Esophagus mucosa (tissue), 1 donor: ENCODE measurements at places on chromosomes 2 and 18. TPM values are rescaled to one million over a fixed set of nuclear protein-coding genes. Genes with fewer than 3 reads are reported as not detected.

DNA sequence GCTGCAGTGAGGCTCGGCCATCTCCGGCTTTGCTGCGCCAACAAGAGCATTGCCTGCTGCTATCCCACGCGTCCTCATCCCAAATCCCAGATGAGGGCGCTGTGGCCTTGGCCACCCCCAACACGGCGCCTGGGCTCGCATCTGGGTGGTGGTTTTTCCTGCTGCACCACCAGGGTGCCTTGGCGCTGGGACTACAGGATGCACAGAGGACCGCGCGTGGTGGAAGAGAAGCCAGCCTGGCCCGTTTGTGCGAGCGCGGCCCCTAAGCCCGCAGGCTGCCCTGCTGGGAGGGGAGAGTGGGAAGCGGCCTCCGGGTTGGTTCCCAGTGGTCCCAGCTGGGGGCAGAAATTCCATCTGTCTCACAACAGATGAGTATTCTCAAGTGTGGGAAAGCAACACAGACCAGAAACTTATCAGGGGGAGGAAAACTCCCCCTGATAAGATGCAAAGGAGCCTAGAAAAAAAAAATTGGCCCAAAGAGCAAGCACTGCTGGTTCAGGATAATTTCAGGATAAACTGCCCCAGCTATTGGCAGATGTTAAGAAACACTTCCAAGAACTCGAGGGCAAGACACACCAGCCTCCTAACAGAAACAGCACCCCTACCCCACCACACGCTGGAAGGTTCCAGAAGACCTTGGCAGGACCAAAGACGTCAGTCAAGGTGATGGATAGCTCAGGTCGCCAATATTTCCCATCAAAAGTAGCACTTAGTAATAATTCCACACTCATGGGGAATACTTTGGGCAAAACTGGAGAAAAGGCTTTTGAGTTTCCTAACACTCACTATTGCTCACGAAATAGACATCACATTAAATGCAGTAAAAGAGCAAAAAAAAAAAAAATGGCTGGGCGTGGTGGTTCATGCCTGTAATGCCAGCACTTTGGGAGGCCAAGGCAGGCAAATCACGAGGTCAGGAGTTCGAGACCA lies 152.1 kb downstream of the PXDN start:
- ATAC-seq = peak; percentile 83

DNA sequence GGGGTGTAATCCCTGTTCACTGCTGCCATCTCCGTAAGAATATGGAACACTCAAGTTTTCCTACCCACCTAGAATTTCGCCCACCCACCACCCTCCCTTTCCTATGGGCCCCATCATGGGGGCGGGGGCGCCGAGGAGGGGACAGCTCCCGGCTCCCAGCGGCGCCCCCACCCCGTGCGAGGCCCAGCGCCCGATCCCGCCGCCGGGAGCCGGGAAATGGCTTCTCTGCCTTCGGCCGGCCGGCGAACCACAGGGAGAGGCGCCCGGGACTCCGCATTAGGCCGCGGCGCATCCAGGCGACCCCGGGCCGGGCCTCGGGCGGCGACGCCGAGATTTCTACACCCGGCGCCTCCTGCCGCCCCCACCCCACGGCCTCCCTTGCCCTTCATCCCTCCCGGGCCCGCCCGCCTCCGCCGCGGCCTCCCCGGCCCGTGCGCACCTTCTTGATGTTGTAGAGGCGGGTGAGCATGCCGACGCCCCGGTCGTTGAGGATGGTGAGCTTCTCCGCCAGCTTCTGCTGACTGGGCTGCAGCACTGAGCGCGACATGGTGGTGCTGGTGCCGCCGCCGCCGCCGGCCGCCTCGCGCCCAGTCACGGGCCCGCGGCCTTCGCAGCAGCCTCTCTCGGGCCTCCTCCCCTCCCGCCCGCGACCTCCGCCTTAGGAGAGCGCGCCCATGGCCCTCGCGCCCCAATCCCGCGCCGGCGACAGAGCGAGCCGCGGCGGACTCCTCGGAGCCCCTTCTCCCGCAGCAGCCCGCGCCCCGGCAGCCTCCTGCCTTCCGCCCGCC lies 510 bp downstream of the NCKAP1 start:
- peak; percentile 67 for ATAC-seq

DNA sequence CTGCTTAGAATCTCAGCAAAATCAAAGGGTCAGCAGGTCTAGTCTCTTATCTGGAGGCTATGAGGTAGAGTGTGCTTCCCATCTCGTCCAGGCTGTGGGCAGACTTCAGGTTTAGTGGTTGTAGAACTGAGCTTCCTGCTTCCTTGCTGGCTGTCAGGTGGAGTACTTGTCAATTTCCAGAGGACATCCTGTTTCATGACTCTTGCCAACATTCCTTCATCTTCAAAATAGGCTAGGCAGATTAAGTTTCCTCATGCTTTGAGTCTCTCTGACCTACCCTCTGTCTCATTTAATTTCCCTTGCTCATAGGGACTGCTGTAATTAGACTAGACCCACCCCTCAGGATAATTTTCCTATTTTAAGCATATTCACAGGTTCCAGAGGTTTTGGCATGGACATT lies 562.6 kb downstream of the SPAG16 start:
- ATAC-seq = no peak

GRCh38 chr2:37671009-37671815 lies at the start of gene CDC42EP3:
Gene CDC42EP3 (minus strand): TSS chr2:37671642. CDS start chr2:37646587, 25,055 bp downstream.
- peak; percentile 70 for ATAC-seq

- ATAC-seq = no peak
Measured at GRCh38 chr18:13587937-13588336, 138.4 kb downstream of the FAM210A start.

DNA sequence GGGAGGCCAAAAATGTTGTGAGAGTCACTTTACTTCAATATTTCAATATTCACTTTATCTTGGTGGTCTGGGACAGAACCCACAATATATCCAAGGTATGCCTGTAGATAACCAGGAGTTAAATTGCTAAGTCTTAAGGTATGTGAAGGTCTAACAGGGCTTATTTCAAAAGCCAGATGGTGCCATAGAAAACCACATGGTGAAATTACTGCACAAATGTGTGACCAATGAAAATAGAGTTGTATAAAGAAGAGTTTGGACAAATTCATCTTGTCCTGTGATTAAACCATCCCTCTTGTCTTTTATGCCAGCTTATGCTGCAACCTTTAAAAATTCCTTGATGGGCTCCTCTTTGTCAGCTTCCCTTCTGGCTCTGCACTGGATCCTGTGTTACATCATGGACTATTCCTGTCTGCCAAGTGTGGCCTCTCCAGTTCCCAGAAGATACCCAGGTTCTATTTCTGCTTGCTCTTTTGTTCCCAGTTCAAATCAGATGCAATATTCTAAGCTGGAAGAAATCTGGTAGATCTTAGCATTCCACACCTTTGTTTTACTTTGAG lies 46.8 kb downstream of the ANTXR1 start:
- no peak for ATAC-seq

DNA sequence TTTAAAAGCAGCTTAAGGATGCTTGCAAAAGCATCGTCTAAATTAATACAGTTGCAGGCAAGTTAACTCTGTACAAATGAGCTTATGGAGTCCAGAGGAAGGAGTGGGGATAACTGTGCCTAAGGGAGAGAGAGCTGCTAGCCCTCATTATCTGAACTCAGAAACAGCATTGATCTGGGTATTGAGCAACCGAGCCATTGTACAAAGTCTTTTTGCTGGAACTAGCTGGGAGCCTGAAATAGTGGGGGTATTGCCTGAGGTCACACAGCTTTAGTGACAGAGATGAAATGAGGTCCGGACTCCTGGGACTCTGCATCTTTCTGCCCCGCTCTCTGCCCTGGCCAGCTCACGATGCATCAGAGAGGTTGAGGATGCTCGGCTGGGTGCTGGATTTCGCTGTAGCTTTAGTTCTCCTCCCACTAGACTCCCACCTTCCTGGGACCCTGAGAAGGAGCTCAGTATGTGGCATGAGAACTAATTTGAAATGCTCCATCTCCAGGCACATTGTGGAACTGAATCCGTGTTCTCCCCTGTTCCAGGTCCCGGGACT lies 67.5 kb upstream of the ATG16L1 start:
- ATAC-seq = no peak

DNA sequence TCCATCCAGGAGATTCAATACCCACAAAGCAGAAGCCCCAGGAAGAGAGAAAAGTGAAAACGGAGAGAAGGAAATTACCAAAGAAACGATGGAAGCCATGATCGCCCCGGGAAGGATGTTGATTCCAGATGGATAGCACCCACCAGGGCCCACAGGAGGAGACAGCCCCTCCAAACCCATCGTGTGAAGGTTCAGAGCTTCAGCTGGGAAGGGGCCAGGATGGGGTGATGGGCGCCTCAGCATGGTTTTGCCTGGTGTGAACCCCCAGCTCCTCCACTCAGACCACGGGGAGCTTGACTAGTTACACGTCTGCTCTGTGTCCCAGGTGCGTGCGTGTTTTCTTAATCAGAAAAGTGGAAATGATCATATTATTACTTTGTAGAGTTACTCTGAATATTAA lies 264.5 kb downstream of the EIPR1 start:
- ATAC-seq = no peak

DNA sequence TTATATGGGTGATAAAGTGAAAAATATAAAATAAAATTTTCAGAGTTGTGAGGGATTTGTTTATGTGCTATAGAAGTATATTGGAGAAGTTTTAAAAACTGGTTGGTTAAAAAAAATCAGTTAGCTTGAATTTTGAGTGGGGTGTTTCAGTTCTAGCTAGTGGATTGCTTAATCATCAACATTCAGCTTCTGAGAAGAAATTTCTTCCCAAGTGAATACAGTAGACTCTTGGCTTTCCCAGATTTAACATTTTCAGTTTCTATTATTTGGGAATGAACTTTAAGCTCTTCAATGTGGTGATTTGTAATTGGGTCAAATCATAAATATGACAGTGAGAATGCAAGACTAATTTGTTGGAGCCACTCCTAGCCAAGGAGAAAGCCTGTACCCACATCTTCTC lies 120.8 kb downstream of the PLCL1 start:
- no peak for ATAC-seq

- ATAC-seq = peak; percentile 7
Measured at GRCh38 chr2:45919160-45919650, 267.7 kb downstream of the PRKCE start.

GRCh38 chr2:144519934-144520731 lies at the start of gene ZEB2:
Gene ZEB2 (minus strand): TSS chr2:144520119. CDS start chr2:144517350, 2,769 bp downstream.
- peak; percentile 17 for ATAC-seq

DNA sequence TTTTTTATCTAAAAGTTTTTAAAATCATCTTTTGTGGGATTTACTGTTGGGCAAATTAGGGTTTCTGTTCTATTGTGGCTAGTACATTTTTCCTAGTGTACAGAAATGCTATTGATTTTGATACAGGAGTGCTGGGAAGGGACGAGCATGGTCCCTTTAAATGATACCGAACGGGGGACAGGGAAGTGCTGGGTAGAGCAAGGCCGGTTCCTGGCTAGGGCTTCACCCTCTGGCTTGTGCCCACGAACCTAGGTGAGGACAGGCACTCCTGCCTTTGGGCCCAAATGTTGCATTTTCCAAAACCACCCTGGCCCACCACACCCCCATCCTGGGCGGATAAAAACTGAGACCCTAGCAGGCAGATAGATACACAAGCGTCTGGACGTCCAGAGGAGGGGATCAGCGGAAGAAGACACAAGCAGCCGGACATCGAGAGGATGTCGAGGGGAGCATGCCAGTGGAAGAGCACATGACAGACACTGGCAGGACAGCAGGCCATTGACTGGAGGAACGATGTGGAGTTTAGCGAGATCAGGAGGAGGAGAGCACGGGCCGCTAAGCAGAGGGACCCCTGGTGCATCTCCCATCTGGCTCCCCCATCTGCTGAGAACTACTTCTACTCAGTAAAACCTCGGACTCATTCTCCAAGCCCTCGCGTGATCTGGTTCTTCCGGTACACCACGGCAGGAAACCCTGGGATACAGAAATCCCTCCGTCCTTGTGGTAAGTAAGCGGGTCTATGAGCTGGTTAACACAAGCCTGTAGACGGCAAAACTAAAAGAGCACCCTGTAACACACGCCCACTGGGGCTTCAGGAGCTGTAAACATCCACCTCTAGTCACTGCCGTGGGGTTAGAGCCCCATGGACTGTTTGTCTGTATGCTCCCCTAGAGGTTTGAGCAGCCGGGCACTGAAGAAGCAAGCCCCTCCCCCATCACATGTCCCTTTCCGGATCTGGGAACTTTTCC lies 13.5 kb upstream of the CALCRL start:
- ATAC-seq = peak; percentile 20

DNA sequence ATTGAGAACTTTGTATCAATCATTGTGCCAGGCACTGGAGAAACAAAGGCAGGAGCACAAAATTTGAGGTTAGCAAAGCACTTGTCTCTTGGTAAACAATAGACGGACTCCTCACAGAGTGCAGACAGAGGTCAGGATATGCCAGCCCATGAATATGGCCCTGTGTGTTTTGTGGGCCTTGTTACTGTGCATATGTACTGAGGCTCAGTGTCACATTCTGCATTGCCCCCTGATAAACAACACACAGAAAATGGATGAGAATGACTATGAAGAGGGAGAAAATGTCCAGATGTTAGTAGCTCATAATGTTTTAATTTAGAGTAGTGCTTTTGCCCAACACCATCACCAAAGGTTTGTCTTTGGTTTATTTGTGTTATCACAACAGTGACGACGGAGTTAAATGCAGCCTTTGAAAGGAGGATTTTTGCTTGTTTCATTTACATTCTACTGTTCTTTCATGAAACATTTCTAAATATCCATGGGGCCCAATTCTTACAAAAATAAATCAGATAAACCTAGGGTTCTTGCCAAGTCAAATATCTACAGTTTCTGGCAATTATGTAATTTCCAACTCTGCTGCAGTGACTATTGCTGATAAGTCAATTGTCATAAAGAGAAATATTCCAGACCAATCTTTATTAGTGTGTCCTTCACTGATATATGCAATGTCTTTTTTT lies 14.6 kb upstream of the NT5C1B start:
- no peak for ATAC-seq

GRCh38 chr2:239256350-239256743 lies 144.5 kb downstream of the HDAC4 start:
- no peak for ATAC-seq

GRCh38 chr2:144546933-144547332 lies 27.0 kb upstream of the ZEB2 start:
- ATAC-seq = no peak

DNA sequence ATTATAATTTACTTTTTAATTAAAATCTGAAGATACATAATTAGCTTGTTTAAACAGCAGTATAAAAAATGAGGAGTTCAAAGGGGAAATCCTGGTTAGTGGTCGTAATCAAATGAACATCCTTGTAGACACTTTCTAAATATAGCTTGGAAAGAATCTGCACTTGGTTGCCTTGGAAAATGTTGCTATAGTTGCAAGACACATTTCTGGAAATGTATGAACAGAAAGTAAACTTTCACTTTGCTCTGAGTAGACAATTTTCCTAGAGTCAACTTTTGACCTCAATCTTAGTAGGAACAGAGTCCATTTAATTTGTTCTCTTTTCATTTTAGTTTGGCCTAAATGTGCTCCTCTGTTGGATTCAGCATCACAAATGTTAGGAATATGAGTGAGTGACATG lies 38.3 kb downstream of the GCA start:
- ATAC-seq = no peak

DNA sequence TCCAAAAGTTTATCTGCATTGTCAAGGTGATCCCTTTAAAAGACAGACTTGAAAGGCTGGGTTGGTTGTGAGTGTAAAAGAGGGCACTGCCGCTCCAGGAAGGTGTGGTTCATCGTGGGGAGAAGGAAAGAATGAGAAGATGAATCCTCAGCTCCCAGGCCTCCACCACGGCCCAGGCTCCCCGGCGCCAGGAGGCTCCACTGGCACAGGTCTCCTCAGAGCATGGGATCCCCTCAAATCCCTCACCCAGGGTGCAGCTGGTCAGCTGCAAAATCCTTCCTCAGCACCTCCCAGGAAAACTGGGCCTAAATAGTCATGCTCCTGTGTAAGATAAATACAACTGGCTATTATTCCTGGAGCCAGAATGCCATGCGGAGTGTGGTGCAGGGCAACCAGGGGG lies 221.1 kb downstream of the ZNF516 start:
- ATAC-seq = no peak

PLEK gene
- total RNA-seq = 1.00 TPM

GATA6 gene
- 0.32 TPM for total RNA-seq

DYNAP gene
- total RNA-seq = 26.2 TPM

AKAIN1 gene
- total RNA-seq = not detected

GPR35 gene
- total RNA-seq = 0.24 TPM
